Smooth muscle cell of the pulmonary artery (primary cell): ENCODE measurements at places on chromosomes 1 and 21. TPM values are rescaled to one million over a fixed set of nuclear protein-coding genes. Genes with fewer than 3 reads are reported as not detected.

TNFSF18 gene
- total RNA-seq = 0.46 and 0.53 TPM in 2 replicates

ESPN gene
- total RNA-seq = 0.07 TPM in 1 of 2 replicates, not detected in the other

SPATA1 gene
- total RNA-seq = 0.46 and 0.63 TPM in 2 replicates

JAM2 gene
- total RNA-seq = 3.3 and 6.9 TPM in 2 replicates

BARHL2 gene
- total RNA-seq = not detected in 2 replicates

OR6K3 gene
- total RNA-seq = not detected in 2 replicates

EDARADD gene
- 0.07 TPM in 1 of 2 replicates, not detected in the other for total RNA-seq

CYP4A22 gene
- not detected in 2 replicates for total RNA-seq

FAM167B gene
- total RNA-seq = 0.98 and 2.3 TPM in 2 replicates

KRTAP19-1 gene
- not detected in 2 replicates for total RNA-seq

LRRC42 gene
- total RNA-seq = 30.9 and 34.6 TPM in 2 replicates

C4BPA gene
- not detected in 2 replicates for total RNA-seq

BLACAT1 gene
- under 0.01 and 0.07 TPM in 2 replicates for total RNA-seq

TLR5 gene
- 0.26 and 0.36 TPM in 2 replicates for total RNA-seq

C1orf174 gene
- total RNA-seq = 23.9 and 25.4 TPM in 2 replicates

C1QB gene
- total RNA-seq = not detected in 2 replicates

SMCP gene
- not detected in 2 replicates for total RNA-seq

INSRR gene
- under 0.01 TPM in 1 of 2 replicates, not detected in the other for total RNA-seq

DAB1 gene
- 0.07 and 0.13 TPM in 2 replicates for total RNA-seq

SLC35F3 gene
- total RNA-seq = 0.23 TPM in 1 of 2 replicates, not detected in the other

ETV3L gene
- not detected in 2 replicates for total RNA-seq

FMO1 gene
- total RNA-seq = 0.43 TPM in 1 of 2 replicates, not detected in the other

CAMK2N1 gene
- total RNA-seq = 7.2 and 16.1 TPM in 2 replicates

LEPROT gene
- total RNA-seq = 51.7 and 71.8 TPM in 2 replicates

HMGN1 gene
- total RNA-seq = 108 and 121 TPM in 2 replicates

CD164L2 gene
- total RNA-seq = not detected in 2 replicates

SLC22A15 gene
- total RNA-seq = 4.9 and 5.0 TPM in 2 replicates

FCRL5 gene
- total RNA-seq = not detected in 2 replicates

NOTCH2 gene
- 234 and 252 TPM in 2 replicates for total RNA-seq

TGFB2 gene
- 36.2 and 56.9 TPM in 2 replicates for total RNA-seq

SLC5A9 gene
- not detected in 2 replicates for total RNA-seq
